ENCODE measurements at places on chromosomes 3 and 15.

- DNase-seq, result no peak
Observed at GRCh38 chr3:38314112-38314763, 32.1 kb downstream of the SLC22A14 start.

DNA sequence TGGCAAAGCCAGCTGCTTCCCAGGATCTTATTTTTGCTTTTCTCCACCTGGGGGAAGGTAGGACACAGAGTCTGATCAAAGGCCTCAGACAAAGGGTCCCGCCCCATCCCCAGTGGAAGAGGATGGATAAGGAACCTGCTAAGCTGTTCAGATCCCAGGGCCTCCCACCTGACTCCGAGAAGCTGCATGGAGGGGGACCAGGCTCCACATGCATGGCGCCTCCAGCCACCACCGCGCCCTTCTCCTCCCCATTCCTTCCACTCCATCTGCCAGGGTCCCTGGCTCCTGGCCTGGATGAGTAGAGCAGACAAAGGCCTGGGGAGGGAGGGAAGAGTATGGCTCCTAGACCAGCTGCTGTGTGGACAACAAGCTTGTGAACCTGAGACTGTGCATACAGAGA is 20.0 kb upstream of the CRABP1 start:
- no peak for DNase-seq

GRCh38 chr3:11583235-11583634 is 60.5 kb downstream of the VGLL4 start:
- DNase-seq, result peak; percentile 34

DNA sequence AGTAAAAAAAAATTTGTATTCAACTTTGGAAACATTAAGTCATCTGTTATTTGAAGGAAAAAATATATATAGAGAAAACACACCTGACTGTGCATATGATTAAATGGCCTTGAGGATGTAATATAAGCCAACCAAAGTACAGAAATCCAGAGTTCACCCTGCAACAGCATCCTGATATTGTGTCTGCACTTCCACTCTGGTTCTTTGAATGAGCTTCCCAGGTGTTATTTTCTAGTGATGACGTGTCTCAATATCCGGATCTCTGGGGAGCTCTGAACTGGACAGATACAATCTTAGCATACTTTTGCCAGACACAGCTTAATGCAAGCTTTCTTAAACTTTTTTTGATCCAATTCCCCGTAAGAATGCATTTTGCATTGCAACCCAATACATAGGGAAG is 19.5 kb upstream of the PIK3CB start:
- no peak for DNase-seq

GRCh38 chr3:78235841-78236240 is 1195.9 kb downstream of the ROBO2 start:
- DNase-seq, result no peak

Measured in fibroblast of villous mesenchyme (primary cell).